ENCODE measurements at places on chromosomes 16 and 17. TPM values are rescaled to one million over a fixed set of nuclear protein-coding genes. Genes with fewer than 3 reads are reported as not detected.

The MRPS7 gene
- 66.3 TPM for polyA plus RNA-seq

DNA sequence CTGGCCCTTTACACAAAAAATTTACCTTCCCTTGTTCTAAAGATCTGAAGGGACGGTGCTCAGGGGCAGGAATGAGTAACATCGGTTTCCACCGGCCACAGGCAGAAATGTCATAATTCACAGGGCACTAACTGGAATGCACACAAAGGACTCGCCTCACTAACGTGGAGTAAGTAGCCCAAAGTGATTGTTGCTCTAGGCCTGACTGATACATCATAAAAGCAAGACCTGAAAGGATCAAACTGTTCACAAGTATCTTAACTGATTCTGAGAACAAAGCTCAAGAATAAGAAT is 8.9 kb upstream of the TCF25 start:
- no peak for DNase-seq

DNA sequence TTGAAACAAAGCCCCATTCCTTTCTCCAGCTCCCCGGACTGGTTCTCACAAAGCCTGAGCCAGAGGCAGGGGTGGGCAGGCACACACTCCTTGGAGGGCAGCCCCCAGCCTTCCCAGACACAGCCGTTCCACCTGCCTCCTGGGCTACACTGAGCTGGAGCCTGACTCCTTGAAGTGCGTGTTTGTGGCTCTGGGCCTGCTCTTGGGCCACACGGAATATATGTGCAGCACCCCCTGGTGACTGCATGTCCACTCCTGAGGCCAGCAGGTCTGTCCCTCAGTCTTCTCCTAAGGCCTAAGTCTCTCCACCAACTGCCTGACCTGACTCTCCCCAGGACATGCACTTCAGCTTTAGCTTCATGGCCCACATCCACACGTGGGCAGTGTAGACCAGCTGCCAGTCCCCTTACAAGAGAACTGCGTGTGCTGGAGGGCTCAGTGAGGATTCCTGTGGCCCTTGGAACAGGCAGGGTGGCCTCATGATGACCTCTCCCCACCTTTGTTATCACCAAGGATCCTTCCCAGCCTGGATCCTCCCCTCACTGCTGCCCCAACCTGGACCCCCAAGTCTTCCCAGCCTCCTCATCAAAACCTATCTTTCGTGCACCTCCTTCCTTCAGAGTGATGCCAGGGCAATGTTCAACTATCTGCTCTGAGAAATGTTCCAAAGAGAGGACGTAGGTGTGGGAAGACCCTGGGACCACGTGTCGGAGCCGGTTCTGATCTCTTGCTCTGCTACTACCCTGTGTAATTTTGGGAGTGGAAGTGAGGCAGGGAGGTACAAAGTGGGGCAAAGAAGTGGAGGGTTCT is 12.4 kb upstream of the SLC6A2 start:
- no peak for DNase-seq

- DNase-seq = no peak
These were observed 130.1 kb downstream of the PRKCA start for GRCh38 chr17:66432411-66432957.

DNA sequence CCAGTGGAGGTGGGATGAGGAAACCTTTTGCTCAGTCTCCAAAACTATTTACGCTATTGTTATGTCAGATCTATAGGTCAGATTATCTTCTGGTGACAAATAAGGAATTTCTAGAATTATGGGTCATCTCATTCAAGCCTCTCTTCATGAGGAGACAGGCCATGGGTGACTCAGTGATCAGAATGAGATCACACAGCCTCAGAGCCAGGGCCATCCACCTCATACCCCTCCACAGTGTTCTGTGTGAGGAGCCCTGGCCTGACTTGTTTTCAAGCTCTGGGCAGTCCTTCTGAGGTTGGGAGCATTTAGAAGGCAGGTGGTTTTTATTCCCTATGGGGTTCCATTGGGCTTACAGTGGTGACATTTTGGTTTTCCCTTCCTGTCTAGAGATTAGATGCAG is 26.5 kb downstream of the YPEL2 start:
- DNase-seq = no peak

The TAC4 gene
- polyA plus RNA-seq = not detected
